ENCODE measurements at places on chromosomes 16 and 17.

- DNase-seq = no peak
Observed at GRCh38 chr17:41733348-41734138, 900 bp downstream of the HAP1 start.

GRCh38 chr17:82980632-82981031 is 98.8 kb upstream of the METRNL start:
- DNase-seq = no peak

DNA sequence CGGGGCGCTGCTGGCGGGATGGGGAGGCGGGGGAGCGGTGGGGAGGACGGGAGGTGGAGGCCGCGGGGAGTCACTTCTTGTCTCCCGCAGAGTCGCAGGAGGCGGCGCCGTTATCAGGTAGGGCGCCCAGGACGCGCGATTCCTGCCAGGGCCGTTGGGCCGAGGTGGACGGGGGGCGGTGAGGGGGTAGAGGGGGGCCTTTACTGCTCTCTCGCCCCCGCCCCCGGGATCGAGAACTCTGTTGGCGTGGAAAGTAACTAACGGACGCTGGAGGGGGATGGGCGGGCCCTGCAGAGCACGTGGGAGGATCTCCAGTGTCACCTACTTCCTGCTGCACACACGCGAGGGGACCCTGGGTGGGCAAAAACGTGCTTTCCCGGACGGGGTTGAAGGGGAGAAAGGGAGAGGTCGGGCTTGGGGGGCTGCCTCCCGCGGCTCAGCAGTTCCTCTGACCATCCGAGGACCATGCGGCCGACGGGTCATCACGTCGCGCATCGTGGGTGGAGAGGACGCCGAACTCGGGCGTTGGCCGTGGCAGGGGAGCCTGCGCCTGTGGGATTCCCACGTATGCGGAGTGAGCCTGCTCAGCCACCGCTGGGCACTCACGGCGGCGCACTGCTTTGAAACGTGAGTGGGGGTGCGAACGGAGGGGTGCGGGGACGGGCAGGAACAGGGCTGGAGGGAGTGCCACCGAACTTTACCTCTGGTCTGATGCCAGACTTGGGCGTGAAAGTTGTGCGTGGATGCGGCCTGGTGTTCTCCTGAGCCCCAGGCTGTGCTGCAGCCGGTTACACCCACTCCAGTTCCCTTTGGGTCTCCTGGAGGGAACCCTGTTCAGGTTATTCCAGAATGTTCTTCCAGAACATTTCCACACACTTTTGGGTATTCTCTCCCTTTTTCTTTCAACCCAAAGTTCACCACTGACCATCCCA is 569 bp downstream of the PRSS21 start:
- DNase-seq = no peak

DNA sequence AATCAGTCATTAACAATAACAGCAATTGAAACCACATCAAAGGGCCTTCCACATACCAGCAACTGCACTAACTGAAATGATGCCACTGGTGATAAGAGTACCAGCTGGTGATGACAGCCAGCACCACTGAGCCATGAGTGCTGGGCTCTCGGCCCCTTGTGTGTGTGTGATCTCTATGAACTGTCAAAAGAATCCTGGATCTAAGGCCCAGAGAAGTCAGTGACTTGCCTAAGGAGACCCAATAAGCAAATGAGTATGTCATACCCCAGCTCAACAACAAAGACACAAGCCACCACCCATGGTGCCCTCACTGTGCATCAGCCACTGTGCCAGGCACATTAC is 220.9 kb downstream of the ZNF423 start:
- no peak for DNase-seq

GRCh38 chr17:46125831-46126230 is 67.4 kb downstream of the KANSL1 start:
- DNase-seq = no peak

GRCh38 chr17:6558932-6559752 is 2.8 kb upstream of the PITPNM3 start:
- no peak for DNase-seq

DNA sequence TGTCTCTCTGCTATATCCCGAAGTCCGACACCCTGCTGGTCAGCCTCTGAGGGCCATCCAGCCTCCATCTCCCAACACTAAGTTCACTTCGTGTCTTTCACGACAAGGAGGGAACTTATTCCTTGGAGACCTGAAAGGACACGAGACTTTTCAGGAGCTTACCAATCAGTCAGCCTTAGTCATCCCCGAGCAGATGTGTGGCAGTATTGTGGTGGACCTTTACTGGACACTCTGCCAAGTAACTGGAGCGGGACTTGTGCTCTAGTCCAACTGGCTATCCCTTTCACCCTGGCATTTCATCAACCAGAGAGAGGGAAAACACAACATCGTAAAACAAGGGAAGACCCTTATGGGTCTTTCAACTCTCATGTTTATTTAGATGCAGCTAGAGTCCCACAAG is 87.1 kb downstream of the EMP2 start:
- no peak for DNase-seq

- peak; percentile 9 for DNase-seq
Observed at GRCh38 chr16:71230122-71230845, at the start of gene HYDIN. Gene HYDIN, minus strand, starts transcription at chr16:71230722. Its CDS starts 43,827 bp downstream, at chr16:71186895.

DNA sequence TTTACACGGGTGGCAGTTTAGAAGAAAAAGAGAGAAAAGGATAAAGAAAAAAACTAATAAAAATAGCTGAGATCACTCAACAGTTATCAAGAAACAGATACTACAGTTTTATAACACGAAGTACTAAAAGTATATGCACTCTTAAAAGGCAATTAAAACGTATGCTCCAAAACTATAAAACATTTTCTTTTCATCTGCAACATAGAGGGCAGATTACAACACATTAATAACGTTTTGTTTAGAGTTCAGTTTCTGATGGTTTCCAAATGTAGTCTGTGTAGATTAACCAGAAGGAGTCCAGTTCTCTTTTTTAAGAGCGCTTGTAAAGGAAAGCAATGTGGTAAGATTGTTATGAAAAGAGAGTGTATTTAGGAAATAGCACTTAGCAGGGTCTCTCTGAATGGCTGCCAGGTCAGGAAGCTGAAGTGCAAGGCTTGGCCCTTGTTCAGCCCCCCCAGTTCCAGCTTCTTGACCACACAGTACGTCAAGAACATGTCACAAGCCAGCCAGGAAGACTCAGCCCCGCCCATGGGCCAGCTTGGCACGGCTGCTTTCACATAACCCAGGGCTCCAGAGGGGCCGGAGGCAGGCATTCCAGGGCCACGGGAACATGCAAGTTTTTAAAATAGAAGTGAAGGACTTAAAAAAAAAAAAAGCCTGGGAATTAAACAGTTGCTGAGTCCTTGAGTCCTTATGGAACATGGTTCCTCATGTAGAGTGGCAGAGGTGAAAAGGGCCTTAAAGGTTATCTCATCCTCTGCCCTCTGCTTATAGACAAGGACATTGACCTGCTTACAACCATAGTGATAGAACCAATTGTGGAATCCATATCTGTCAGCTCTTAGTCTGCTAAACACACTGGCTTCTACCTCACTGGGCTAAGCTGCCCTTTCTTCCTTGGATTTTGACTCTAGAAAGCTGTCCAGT is 147.4 kb upstream of the TBX2 start:
- DNase-seq = no peak

GRCh38 chr17:45009676-45010467 is 41.6 kb downstream of the DCAKD start:
- no peak for DNase-seq

GRCh38 chr17:6660101-6660500 is 8.5 kb downstream of the C17orf100 start:
- no peak for DNase-seq

- DNase-seq = no peak
Observed at GRCh38 chr16:86880316-86881117, 302.2 kb downstream of the FOXL1 start.

DNA sequence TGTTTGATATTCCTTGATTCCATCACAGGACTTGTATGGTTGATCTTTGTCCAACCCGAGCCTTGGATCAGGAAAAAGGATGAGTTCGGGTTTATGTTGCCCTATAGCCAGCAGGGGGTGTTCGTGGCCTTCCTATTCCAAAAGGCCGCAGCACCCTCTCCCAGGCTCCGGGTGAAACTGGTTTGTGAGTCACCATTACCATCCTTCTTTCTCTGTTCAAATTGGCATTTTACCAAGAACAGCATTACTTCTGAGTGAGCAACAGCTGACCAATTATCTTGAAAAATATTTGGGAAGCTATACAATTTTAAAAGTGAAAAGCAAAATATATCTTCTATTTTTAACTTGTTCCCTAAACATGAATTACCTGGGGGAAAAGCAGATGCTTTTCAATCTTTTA is 24.3 kb upstream of the KRT20 start:
- DNase-seq = peak; percentile 48

DNA sequence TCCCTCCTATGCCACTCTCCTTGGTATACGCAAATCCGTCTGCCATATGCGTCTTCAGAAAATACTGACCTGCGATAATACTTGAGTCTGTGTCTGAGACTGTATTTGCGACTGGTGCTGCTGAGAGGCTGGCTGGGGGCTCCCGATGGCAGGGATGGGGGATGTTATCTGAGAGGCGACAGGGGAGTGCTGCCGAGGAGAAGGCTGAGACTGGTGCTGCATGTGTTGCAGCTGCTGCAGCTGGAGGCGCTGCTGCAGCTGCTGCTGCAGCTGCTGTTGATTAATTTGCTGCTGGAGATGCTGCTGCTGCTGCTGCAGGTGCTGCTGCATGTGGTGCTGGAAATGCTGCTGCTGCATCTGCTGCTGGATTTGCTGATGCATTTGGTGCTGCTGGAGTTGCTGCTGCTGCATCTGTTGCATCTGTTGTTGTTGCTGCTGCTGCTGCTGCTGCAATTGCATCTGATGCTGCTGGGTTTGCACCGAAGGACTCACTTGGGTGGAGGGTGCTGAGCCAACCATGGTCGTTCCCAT is 107.7 kb downstream of the TOX3 start:
- no peak for DNase-seq

- no peak for DNase-seq
Observed at GRCh38 chr17:81440051-81440471, 44.8 kb downstream of the BAHCC1 start.

- no peak for DNase-seq
Observed at GRCh38 chr17:18186627-18186982, 3.0 kb downstream of the ALKBH5 start.

- DNase-seq = no peak
Observed at GRCh38 chr17:61221181-61221580, 178.5 kb upstream of the TBX2 start.

DNA sequence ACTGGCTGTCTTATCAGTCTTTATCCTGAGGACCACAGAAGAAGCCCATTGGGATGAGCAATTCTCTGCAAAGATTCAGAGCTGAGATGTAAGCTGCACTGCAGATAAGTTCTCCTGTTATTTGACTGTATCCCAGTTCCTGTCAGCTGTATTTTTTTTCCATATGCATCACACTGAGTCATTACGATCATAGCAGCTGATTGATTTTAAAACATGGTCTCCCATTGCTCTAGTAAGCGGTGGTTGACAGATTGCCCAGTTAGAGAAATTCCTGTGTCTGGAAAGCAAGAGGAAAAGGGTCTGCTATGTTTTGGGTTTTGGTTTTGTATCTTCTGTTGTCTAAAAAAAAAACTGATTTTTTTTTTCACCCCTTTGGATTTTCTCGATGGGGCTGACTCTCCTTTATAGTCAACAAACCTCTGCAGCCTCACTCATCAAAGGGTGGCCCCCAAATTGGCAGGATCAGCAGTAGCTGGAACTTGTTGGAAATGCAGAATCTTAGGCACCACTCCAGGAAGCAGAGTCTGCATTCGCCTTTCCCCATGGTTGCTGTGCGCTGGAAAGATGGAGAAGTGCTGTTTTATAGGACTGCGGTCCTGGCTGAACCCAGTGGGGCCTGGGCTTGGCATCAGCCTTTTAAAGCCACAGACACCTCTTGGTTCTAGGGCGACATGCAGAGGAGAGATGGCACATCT is 220.1 kb upstream of the MPHOSPH6 start:
- no peak for DNase-seq

- no peak for DNase-seq
Observed at GRCh38 chr16:49089039-49089438, 192.6 kb downstream of the CBLN1 start.

GRCh38 chr17:63433746-63434591 is 12.1 kb downstream of the CYB561 start:
- DNase-seq = no peak

GRCh38 chr17:41003926-41004325 is 4.2 kb upstream of the KRTAP3-2 start:
- no peak for DNase-seq

- DNase-seq = no peak
Observed at GRCh38 chr16:55470533-55471371, 8.2 kb upstream of the MMP2 start.

- DNase-seq = no peak
Observed at GRCh38 chr17:82780195-82780594, 28.3 kb downstream of the TBCD start.

DNA sequence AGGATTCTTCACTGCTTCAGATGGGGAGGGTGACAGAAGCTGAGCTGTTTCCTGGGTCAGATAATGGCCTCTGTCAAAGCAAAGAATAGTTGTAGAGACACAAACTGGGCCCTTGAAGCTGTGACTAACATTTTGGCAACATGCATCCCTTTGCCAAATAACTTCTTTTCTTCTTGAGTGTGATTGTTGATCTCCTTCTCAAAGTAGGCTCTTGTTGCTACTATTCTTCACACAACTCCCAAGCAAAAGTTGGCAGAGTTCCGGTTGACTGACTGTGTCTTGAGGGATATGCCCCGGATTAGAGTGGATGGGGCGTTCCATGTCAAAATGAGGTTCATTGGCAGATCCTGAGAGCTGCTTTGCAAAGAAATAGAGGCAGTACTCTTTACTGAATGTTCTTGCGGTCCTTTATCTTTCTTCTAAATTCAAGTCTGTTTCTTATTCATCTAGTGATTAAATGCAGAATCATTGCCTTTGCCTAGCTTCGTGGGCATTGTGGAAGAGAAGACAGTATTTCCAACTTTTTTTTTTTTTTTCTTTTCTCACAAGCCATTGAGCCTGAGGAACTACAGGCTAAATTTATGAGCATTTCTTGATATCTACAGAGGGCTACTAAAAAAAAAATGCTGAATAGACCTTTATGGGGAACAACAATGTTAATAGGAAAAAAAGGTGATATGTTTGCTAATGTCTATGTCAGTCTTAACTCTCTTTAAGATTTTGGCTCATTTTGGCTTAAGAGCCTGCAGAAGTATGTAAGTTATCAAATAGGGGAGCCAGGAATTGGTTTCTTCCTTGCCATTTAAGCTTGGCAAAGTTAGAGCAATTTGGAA is 5.8 kb downstream of the WIPF2 start:
- no peak for DNase-seq

- DNase-seq = no peak
Observed at GRCh38 chr16:84841787-84842300, 22.1 kb downstream of the CRISPLD2 start.

GRCh38 chr17:80327518-80327917 is 66.9 kb downstream of the RNF213 start:
- DNase-seq = no peak

GRCh38 chr17:59126809-59127417 is 20.2 kb upstream of the TRIM37 start:
- no peak for DNase-seq

DNA sequence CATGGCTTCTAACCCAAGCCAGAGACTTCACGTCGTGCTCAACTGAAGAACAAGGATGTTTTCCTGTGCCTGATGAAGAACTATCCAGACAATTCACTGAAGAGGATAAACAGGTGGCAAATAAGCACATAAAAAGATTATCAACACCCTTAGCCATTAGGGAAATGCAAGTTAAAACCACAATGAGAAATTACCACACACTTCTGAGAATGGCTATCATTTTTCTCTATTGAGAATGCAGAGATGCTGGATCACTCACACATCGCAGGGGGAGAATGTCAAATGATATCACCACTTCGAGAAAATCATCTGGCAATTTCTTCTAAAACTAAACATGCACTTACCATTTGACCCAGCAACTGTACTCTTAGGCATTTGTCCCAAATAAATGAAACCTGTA is 162.8 kb downstream of the IRX3 start:
- no peak for DNase-seq

GRCh38 chr16:27779641-27780164 is 229.8 kb downstream of the KATNIP start:
- DNase-seq = no peak
